ENCODE measurements at places on chromosomes 4 and X.

DNA sequence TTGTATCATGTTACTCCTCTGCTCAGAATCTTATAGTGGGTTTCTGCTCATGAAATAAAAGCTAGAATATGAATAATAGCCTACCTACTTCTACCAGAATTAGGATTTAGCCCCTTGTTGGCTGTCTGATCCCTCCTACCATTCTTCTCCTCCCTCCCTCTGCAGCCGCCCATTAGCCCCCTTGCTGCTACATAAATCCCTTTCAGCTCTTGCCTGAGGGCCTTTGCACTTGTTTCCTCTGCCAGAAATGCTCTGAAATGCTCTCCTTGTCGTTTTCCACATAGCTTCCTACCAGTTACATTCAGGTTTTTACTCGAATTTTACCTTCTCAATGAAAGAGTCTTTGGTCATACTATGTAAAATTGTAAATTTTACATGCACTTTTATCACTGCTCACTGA lies 159.2 kb downstream of the ADGRL3 start:
- DNase-seq = no peak

DNA sequence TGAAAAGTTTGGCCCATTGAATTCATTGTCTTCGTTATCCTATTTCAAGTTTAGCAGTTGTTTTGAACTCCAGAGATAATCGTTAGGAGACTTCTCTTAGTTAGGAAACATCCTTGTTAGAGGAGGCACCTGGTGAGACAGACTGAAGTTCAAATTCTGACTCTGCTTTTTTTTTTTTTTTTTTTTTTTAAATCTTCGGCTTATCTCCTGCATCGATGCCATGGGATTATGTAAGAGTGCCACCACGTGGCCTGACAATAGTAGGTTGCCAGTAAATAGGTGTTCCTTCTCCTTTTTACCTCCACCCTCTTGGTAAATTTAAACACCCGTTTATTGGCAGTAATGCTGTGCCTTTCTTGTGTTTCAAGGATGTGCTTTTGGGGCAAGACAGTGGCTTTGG lies 149.3 kb downstream of the SOWAHB start:
- no peak for DNase-seq

GRCh38 chr4:175946472-175947116 lies 119.0 kb upstream of the WDR17 start:
- DNase-seq = no peak

GRCh38 chr4:47071901-47072341 lies 40.6 kb downstream of the GABRB1 start:
- DNase-seq = peak; percentile 61

GRCh38 chr4:19575924-19576323 lies 675.8 kb upstream of the SLIT2 start:
- DNase-seq = no peak

- no peak for DNase-seq
These were observed 62.9 kb downstream of the SHROOM4 start for GRCh38 chrX:50751091-50751490.

DNA sequence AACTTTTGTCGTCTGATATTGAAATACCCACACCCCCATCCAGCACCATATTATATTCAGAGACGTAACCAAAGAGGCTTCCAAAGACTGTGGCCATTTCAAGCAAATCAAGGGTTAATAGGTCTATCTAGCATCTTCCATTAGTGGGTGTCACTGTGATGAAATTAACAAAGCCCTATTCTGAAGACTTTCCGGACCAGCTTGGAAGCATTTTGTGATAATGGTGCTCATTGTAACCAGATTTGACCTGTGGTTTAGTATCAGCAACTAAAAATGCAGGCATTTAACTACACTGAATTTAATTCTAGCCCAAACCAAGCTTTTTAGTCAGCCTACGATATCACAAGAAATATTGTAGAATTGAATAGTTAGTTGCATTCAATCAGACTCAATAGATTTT lies 309.7 kb upstream of the TENM3 start:
- DNase-seq = no peak
